ENCODE measurements at places on chromosomes 3 and 15.

DNA sequence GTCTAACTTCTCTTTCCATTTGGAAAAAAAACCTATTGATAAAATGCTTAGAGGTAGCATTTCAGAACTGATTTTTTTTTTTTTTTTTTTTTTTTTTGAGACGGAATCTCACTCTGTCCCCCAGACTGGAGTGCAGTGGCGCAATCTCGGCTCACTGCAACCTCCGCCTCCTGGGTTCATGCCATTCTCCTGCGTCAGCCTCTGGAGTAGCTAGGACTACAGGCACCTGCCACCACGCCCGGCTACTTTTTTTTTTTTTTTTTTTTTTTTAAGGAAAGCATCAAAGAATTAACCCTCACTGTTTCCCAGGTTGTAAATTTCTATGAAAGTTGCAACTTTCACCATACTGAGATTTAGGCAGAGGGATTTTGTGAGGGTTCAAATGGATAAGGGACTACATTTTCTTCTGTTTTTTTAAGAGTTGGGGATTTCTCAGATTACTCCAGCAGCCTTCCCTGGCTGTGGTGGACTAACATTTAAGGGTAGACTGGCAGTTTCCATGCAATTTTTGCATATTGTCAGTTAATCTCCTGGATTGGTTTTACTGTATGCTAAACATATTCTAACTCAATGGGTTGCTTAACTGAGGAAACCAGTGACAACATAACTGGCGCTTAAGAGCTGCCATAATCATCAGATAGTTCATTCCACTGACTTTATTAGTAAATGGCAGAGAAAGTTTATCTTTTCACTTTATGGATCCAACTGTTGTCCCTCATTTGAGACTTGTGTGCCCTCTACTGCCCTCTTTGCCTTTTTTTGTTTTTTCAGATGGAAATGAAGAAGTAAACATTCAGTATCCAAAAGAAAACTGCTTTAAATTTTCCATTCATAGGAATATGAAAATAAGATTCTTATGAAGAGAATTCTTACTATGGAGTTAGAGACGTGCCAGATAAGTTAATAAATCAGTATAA is 93.7 kb downstream of the NPTN start:
- DNase-seq, result no peak

- DNase-seq, result no peak
Observed at GRCh38 chr15:88636050-88636449, 2.8 kb upstream of the ISG20 start.

- no peak for DNase-seq
Observed at GRCh38 chr15:83980637-83981036, 254.9 kb upstream of the GOLGA6L4 start.

GRCh38 chr15:69661446-69661845 is 208.8 kb downstream of the RPLP1 start:
- DNase-seq, result no peak

- no peak for DNase-seq
Observed at GRCh38 chr3:69273896-69274295, 112.0 kb downstream of the FRMD4B start.

DNA sequence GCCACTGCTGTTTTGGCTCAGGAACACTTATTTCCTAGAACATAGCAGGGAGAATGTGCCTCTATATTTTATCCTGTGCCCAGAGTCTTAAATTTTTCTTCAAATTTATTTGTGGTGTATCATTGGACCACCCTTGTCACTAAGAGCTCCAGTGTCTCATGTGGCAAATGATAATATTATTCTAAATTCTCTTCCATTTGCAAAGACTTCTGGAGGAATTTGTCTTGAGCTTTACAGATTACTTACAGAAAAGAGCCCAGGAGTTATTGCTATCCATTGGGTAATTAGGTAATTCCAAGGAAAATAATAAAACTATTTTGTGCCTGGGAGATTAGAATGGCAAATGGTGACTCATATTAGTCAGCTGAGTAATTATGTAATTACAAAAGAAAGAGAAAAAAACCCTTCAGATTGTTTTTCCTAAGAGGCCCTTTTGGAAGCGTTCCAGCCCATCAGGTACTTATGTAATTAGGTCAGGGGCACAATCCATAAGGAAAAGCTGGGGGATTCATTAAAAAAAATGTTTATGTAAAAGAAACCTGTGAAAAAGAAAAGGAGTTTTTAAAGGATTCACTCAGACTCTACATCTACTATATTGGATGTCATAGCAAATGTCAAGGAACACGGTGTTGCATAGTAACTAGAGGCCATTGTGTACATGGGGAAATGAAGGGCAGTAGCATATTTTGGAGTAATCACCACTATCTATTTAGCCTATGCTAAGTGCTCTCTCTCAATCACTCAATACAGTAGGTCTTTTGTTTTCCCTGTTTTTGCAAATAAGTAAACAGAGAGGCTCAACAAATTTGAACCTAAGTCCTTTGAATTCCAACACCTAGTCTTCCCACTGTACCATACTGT is 380.9 kb upstream of the RARB start:
- DNase-seq, result no peak

DNA sequence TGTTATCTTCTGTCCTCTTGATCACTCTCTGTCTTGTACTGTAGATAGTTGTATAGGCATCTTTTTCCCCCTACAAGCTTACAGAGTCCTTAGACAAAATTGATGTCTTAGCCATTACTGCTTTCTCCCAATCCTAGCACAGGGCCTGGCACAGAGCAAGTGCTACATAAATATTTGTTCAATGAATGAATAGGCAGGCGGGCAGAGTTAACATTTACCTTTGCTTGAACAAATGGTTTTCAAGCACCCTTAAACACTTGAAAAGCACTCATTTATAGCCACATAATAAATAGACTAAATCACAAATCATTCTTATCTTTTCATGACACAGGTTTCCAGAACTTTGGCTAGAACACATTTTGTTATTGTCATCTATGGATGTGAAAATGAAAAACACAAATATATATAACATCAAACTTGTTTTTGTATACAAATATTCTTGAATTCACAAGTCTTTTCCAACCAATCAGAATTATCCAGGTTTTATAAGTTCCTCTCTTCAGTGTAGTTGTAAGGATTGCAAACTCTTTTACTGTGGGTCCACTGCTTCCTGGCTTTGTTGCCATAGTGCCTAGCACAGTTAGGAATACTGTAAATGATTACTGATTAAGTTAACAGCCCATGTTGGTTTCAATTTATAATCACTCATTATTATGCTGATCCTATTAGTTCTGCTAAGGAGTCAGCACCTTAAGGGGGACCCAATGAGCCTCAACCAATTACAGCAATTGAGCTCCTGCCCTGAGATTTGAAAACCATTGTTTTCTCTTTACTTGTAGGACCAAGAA is 61.9 kb downstream of the ISL2 start:
- no peak for DNase-seq

DNA sequence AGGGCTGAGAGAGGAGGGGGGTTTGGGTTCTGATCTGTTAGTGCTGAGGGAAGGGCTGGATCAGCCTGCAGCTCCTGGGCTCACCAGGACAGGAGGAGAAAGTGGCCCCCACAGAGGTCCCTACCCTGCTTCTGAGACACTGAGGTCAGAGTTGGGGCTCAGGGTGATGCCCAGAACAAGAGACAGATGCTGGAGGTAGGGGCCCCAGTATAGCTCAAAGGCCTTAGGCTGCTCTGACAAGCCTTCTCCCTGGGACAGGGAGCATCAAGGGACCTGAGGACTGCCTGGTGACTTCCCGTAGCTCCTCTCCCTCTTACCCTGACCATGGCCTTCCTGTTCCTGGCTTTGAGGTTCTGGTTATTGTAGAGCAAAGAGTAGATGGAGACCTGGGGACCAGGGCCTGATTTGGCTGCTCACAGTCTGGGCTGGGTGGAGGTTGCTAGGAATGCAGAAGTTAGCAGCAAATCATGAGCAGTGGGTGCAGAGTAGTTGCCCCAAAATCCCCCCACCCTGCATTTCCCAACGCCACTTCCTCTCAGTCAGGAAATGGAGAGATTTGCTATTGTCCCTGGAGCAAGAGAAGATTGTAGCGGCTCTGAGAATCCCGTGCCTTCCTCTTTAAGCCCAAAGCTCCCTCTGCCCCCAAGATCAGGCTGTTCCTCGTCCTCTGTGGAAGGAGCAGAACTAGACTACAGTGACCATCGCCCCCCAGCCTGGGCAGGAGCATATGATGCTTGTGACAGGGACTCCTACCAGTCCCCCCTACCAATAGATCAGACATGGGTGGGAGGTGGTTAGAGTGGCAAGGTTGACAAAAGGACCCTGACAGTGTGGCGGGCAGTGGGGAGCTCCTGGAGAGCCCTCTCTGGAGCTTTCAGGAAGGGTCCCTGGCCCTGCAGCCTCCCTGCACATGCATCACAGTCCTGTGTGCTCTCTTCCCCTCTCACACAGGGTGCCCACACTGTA is 47.4 kb upstream of the SEC22A start:
- DNase-seq, result no peak

- no peak for DNase-seq
Observed at GRCh38 chr15:43134157-43134635, 810 bp downstream of the TMEM62 start.
